ENCODE measurements at places on chromosomes 6 and 20. TPM values are rescaled to one million over a fixed set of nuclear protein-coding genes. Genes with fewer than 3 reads are reported as not detected.

Gene FRK
- 3.5 TPM for polyA plus RNA-seq

Gene NTSR1
- polyA plus RNA-seq, result 2.0 TPM

Gene CNR1
- 0.89 TPM for polyA plus RNA-seq

Gene CCN2
- polyA plus RNA-seq, result 204 TPM

Gene HLA-DOA
- polyA plus RNA-seq, result 5.1 TPM

Gene CDSN
- not detected for polyA plus RNA-seq

Gene LEMD2
- 87.9 TPM for polyA plus RNA-seq

Gene GSTA2
- polyA plus RNA-seq, result 0.34 TPM

Gene AARS2
- 19.5 TPM for polyA plus RNA-seq
